ENCODE measurements at places on chromosomes 5 and 9.

DNA sequence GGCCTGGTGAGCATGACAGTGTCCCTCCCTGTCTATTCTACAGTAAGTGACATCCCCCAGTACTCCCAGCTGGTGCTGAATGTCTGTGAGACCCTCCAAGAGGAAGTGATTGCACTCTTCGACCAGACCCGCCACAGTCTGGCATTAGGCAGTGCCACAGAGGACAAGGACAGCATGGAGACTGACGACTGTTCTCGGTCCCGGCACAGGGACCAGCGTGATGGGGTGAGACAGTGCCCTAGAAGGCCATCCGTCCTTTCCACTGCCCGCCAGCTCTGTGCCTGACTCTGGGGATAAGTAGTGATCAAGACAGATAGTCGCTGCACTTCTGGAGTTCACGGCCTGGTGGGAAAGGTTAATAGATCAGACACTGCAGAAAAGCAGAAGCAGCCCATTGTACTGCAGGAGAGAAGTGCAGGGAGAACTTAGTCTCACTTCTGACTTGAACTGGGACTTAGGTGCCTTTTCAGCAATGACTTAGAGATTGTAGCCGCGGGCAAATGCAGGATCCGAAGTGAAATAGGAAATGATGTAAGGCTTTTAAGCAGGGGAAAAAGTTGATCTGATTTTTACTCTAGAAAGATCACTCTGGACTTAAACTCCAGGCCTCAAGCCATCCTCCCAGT, 28.4 kb downstream of the SH3GLB2 start:
- DNase-seq: no peak

DNA sequence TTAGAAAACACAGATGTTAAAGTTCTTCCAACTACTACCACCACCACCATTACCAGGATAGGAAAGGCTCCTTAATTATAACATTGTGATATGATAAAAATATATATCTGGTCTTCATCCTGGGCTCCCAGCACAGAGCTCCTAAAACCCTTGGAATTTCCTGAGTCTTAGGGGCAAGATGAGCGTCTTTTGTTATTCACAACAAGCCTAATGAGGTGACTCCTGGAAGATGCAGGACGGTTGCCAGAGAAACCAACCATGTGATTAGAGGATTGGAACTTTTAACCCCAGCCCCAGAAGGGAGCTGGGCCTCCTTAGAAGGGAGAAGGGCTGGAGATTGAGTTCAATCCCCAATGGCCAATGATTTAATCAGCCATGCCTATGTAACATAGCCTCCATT, 148.0 kb upstream of the ADRA1B start:
- DNase-seq: no peak

DNA sequence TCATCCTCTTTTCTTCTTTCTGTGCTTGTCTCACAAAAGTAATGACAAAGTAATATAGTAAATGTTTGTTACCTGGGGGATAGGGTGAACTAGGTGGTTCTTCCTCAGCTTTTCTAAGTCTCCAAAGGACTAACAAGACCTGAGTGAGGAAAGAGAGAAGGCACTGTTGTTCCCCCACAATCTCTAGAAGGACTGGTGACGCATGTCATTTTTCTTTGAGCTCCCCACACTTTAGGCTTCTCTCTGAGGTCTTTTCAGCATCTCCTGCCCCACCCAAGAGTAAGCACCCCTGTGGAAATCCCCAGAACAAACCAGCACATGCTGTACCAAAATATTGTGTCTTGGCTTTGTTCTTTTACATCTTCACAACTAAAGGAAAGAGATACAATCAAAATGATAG, 2.4 kb upstream of the IL7R start:
- no peak for DNase-seq

DNA sequence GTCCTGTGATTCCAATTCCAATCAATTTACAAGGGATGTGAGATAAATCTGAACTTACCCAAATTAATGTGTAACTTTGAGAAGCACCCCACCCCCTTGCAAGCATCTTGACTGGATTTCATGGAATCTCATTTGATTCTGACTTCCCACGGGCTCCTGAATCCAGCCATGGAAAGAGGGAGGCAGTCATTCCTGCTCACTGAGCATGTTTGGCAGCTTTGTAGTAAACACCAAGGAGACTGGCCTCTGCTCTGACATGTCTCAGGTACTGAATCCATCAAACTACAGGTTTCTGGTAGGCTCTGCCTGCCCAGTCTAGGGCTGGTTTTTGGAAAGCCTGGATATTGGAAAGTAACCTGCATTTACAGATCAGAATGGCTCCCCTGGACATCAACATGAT, 357.6 kb downstream of the ARHGEF28 start:
- DNase-seq: no peak

GRCh38 chr5:170097934-170098333, 7.8 kb upstream of the FOXI1 start:
- no peak for DNase-seq

GRCh38 chr5:17912794-17913193, 278.5 kb downstream of the TAF11L14 start:
- no peak for DNase-seq

DNA sequence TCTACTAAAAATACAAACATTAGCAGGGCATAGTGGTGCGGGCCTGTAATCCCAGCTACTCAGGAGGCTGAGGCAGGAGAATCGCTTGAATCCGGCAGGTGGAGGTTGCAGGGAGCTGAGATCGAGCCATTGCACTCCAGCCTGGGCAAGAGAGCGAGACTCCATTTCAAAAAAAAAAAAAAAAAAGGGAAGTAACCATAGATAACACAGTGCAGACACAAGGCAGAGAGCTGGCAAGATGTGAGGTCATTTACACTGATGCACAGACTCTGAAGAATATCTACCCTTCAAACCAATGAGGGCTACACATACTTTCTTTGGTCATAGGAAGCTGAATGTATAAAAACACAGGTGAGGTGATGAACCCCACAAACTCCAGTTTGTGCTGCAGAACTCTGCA, 131.9 kb downstream of the DCP2 start:
- no peak for DNase-seq
